Epithelial cell of umbilical artery (primary cell): ENCODE measurements at places on chromosomes 7 and 10. TPM values are rescaled to one million over a fixed set of nuclear protein-coding genes. Genes with fewer than 3 reads are reported as not detected.

NKX1-2 gene
- not detected in 2 replicates for total RNA-seq

NXPH1 gene
- not detected in 2 replicates for total RNA-seq

EPDR1 gene
- total RNA-seq = 1.3 and 2.9 TPM in 2 replicates

RNF133 gene
- total RNA-seq = 0.32 and 1.1 TPM in 2 replicates

CHN2 gene
- total RNA-seq = under 0.01 TPM in 1 of 2 replicates, not detected in the other

TMEM229A gene
- not detected in 2 replicates for total RNA-seq

FFAR4 gene
- not detected in 2 replicates for total RNA-seq

SEM1 gene
- total RNA-seq = 31.0 and 42.6 TPM in 2 replicates

TEX47 gene
- not detected in 2 replicates for total RNA-seq

ASB15 gene
- not detected in 2 replicates for total RNA-seq

SPAG6 gene
- not detected in 2 replicates for total RNA-seq

CRTAC1 gene
- total RNA-seq = 0.30 and 0.32 TPM in 2 replicates

PRF1 gene
- not detected in 2 replicates for total RNA-seq

BAMBI gene
- total RNA-seq = 1.3 and 5.2 TPM in 2 replicates

PHKG1 gene
- total RNA-seq = not detected in 2 replicates

UCMA gene
- total RNA-seq = not detected in 2 replicates

DRGX gene
- not detected in 2 replicates for total RNA-seq

HGF gene
- 0.65 and 1.8 TPM in 2 replicates for total RNA-seq

EBLN1 gene
- not detected in 2 replicates for total RNA-seq

ATG9B gene
- not detected in 2 replicates for total RNA-seq

DOCK1 gene
- 81.2 and 82.7 TPM in 2 replicates for total RNA-seq

ZNF467 gene
- 1.8 and 2.6 TPM in 2 replicates for total RNA-seq

ASB10 gene
- total RNA-seq = not detected in 2 replicates

RTKN2 gene
- 1.2 and 1.3 TPM in 2 replicates for total RNA-seq

GPRIN2 gene
- not detected in 2 replicates for total RNA-seq

ASAH2 gene
- total RNA-seq = 0.15 and 0.32 TPM in 2 replicates

AKR1D1 gene
- not detected in 2 replicates for total RNA-seq

CLDN3 gene
- total RNA-seq = 0.30 and 0.32 TPM in 2 replicates

ASZ1 gene
- not detected in 2 replicates for total RNA-seq

SPDYE8 gene
- total RNA-seq = not detected in 2 replicates

PLEKHS1 gene
- total RNA-seq = not detected in 2 replicates

SPRN gene
- under 0.01 TPM in 1 of 2 replicates, not detected in the other for total RNA-seq

EVX1 gene
- total RNA-seq = not detected in 2 replicates

SLC16A12 gene
- not detected in 2 replicates for total RNA-seq

TAS2R41 gene
- not detected in 2 replicates for total RNA-seq

AKR1C4 gene
- total RNA-seq = not detected in 2 replicates

HOXA7 gene
- 1.4 and 1.9 TPM in 2 replicates for total RNA-seq

SEC31B gene
- 0.97 and 2.0 TPM in 2 replicates for total RNA-seq

PARD3 gene
- total RNA-seq = 37.8 and 39.3 TPM in 2 replicates
